ENCODE measurements at places on chromosomes 11 and 22.

DNA sequence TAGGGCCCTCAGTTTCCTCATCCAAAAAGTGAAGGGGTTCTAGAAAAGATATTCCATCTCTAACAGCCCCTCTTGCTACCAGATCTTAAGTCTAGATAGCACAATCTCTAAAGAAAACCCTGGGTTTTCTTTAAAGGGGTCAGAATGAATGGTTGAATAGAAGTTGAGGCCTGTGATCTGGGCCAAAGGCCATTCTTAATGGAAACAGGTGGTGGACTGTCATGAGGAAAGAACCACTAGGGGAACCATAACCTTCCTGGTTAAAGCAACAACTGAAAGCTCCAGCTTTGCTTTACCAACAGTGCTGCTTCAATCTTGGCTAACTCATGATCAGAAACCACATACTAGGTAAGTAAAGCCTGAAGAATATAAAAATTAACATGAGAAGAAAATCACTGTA is 1.8 kb downstream of the CELF1 start:
- no peak overlapping the region for H3K4me3 ChIP-seq
- H3K4me1 ChIP-seq = no peaks in the 10 kb centered on the region
- no peaks in the 10 kb centered on the region for H3K36me3 ChIP-seq
- no peaks in the 10 kb centered on the region for H3K27me3 ChIP-seq
- no peak overlapping the region for H3K27ac ChIP-seq

DNA sequence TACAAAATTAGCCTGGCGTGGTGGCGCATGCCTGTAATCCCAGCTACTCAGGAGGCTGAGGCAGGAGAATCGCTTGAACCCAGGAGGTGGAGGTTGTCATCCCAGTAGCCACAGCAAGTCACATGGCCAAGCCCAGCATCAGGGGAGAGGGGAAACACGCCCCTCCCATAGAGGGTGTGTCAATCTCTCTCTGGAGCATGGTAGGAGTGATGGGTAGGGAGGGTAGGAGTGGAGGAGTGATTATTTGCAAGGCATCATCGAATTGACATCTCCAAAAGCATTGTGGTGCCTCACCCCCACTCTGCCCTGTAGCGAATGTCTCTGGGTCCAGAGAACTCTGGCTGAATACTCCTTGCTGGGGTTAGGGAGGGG is 6.1 kb upstream of the SSTR3 start:
- H3K4me1 ChIP-seq = no peaks in the 10 kb centered on the region
- H3K27ac ChIP-seq = no peak overlapping the region
- H3K4me3 ChIP-seq = no peak overlapping the region
- no peaks in the 10 kb centered on the region for H3K27me3 ChIP-seq
- no peaks in the 10 kb centered on the region for H3K36me3 ChIP-seq

- no peaks in the 10 kb centered on the region for H3K27me3 ChIP-seq
- DNase-seq = no peak
These were observed 68.3 kb upstream of the LINC01488 start for GRCh38 chr11:69413015-69413801.

DNA sequence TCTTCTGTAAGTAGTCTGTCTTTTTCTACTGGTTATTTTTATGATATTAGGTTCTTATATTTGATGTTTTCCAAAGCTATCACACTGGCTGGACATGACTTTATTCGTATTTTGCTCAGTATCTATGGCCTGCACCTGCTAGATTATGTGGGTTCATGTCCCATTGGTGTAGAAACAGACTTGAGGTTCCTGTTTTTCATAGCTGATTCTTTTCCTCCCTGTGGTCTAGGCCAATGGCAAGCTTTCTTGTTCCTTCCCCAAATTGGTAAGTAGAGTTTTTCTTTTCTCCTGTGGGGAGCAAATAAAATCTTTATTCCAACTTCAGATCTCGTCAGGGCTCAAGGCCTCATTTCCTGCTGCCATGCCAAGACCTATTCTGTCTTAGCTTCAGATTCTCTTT is 30.2 kb upstream of the SWAP70 start:
- no peaks in the 10 kb centered on the region for H3K27me3 ChIP-seq
- no peak for DNase-seq
- no peaks in the 10 kb centered on the region for H3K36me3 ChIP-seq
- H3K4me1 ChIP-seq = no peaks in the 10 kb centered on the region
- H3K4me3 ChIP-seq = no peak overlapping the region

DNA sequence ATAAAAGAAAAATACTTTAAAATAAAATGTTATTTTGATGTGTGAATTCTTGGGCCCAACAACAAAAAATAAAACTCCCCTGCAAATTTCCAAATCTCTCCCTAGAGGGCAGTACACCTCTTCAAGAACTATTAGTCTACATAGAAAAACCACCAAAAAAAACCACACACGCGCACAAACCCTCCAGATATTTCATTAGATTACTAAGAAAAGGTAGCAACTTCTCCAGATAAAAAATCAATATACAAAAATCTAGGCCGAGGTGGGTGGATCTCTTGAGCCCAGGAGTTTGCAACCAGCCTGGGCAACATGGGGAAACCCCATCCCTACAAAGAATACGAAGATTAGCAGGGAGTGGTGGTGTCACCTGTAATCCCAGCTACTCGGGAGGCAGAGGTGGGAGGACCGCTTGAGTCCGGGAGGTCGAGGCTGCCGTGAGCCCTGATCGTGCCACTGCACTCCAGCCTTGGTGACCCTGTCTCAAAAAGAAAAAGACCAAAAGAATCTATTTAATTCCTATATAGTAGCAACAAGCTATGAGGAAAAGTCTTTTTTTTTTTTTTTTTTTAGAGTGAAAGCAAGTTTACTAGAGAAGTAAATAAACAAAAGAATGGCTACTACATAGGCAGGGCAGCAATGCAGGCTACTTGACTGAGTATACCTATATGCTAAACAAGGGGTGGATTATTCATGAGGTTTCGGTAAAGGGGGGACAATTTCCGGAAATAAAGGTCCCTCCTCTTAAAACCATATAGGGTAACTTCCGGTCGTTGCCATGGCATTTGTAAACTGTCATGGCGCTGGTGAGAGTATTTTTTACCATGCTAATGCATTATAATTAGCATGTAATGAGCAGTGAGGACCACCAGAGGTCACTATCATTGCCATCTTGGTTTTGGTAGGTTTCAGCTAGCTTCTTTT is 13.1 kb downstream of the B3GNT6 start:
- H3K27ac ChIP-seq = no peak overlapping the region
- H3K4me1 ChIP-seq = no peaks in the 10 kb centered on the region
